ENCODE measurements at places on chromosomes 4 and X.

DNA sequence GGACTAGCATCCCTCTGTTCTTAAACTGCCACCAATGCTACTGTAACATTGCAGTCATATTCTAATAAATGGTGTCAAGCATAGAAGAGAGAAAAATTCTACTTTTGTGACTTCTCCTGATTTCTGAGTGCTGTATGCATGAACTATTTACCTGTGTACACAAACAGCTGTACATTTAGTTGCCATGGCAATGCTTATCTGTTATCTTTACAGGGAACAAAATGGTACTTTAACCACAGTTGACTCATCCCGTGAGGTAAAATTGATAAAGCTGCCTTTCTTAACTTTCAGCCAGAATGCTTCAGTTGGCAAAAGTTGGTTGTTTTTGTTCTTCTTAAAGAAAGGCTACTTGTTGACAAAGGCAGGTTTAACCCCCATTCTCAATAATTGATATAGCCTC, 587.5 kb upstream of the MAGEB2 start:
- no peak for DNase-seq

- DNase-seq = peak; percentile 73
Measured at GRCh38 chr4:84966382-84967242, at the start of gene WDFY3. TSS of gene WDFY3 (minus strand) at chr4:84966690. CDS start at chr4:84860591, 106,099 bp downstream.

DNA sequence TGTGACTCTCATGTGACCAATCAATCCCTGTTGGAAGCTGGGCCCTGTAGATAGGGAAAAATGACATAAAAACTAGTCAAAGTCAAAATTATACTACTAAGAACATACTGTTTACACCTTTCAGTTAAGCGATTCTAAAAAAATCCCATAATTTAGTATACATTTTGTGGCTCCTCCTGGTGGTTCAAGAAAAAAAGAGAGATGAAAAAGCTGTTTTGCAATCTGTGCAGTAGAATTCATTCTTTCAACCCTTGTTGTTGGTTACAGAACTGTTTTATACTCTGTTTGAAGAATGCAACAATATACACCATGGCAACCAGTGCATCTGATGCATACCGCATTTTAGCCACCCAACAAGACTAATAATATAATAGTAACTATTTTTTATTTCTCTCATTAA, 66.8 kb upstream of the ANK2 start:
- no peak for DNase-seq

- no peak for DNase-seq
Measured at GRCh38 chrX:102697494-102697893, 14.8 kb upstream of the GPRASP2 start.

GRCh38 chr4:174880001-174880400, 38.2 kb upstream of the ADAM29 start:
- DNase-seq = no peak

DNA sequence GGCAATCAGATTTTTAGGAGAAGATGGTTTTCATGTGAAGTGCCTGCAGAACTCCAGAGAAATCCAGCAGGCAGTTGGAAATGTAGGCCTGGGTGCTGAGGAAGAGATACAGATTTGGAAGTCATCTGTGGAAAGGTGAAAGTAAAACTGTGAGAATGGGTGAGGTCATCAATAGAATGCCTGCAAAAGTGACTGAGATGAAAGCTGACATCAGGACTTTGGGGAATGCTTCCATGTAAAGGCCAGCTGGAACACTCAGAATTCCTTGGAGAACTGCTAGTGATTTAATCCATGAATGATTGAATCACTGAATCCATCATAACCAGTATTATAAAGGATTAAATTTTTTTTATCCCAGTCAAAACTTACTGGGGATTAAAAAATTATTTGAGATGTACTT, 124.5 kb upstream of the GIMD1 start:
- no peak for DNase-seq

DNA sequence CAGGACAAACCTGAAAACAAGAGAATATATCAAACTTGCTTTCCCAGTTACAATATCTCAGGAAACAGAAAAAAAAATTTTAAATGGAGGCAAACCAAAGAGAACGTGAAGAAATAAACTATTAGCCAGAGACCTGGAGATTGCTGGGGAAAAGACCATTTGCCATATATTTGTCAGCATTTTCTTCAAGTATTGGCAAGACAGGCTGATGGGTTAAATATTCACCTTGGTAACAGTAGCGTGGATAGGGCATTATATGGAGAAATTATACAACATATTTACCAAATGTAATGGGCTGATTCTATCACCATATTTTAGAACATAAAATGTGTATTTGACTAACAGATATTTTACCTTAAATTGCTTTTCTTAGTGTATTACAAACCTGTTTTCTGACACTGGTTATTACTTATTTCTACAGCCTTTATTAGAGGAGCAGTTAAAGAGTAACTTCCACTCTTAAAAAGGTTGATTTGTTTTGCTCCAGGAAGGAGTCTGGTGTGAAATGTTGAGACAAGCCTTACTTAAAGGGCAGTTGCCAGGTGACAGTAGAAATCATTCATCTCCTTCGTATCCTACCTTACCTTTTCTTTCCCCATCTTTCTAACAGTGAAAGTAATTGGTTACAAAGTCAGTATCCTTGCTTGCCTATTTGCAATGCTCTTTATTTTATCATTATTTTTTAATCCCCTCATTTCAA, 575.5 kb downstream of the GBA3 start:
- no peak for DNase-seq

DNA sequence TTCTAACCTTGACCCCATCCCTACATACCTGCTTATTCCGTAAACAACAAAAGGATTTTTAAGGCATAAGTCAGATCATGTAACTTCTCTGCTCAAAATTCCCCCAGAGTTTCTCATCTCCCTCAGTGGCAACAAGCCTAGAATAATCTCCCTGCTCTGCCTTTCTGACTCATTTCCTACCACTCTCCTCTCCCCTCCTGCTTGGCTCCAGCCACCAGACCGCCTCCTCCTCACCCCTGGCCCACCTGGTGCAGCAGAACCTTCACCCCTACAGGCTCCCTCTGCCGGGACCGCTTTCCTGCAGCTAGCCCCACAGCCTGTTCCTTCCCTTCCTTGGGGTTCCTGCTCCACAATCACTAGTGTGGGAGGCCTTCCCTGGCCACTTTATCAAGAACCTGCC, 32.1 kb downstream of the TSPAN5 start:
- DNase-seq = no peak

GRCh38 chrX:17377091-17377717, 2.2 kb downstream of the NHS start:
- no peak for DNase-seq

DNA sequence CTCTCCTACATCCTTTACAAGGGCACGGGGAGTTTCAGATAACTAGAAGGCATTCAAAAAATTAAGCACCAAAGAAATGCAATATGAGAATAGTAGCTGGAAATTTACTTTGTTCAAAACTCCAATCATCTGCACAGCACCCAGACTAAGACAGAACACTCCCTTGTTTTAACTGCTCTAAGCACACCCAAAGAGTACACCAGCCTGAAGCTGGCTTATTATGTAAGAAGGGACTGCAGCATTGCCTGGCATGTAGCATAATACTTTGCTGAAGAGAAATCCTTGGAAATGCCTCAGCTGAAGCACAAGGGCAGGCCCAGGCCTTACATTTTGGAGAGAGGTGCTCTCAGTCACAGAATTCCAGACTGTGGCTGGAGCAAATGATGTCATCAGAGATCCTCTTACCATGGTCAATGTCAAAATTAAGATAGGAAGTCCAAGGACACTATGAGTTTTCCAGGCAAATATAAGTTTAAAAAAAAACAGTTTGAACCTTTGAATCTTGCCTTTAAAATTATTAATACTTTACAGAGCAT, 14.8 kb downstream of the ARHGEF6 start:
- DNase-seq = no peak

GRCh38 chrX:40155589-40156469, 58.1 kb upstream of the BCOR start:
- DNase-seq = no peak

- no peak for DNase-seq
Measured at GRCh38 chrX:97030463-97030862, 146.8 kb downstream of the RPA4 start.

DNA sequence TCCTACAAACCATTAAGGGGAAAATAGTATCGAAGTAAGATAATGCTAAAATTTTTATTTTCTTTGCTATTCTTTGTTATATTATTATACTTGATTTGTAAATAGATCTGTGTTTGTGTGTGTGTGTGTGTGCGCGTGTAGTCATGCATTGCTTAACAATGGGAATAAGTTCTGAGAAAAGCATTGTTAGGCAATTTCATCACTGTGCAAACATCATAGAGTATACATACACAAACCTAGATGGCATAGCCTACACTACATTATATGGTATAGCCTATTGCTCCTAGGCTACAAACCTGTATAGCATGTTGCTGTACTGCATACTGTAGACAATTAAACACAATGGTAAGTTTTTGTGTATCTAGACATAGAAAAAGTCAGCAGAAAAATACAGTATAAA, 17.1 kb downstream of the MTTP start:
- DNase-seq = no peak

- no peak for DNase-seq
Measured at GRCh38 chr4:133759428-133759827, 442.2 kb downstream of the PABPC4L start.

- DNase-seq = no peak
Measured at GRCh38 chr4:112005027-112005426, 140.2 kb upstream of the FAM241A start.

DNA sequence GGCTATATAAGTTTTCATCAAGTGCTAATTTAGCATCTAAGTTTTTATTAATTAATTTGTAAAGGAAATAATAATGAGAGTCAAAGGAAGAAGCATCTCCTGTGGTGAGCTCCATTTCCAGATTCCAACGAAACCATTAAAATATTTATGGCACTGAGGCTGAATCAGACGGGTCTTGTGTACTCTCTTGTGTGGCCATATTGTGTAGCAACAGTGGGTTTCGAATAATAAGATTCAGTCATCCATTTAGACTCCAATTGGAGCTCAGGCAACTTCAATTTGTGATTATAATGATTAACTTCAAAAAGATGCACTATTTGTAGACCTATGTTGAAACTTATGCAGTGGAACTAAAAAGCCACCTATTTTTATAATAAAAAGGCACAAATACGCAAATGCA, 82.4 kb downstream of the SNCA start:
- no peak for DNase-seq

DNA sequence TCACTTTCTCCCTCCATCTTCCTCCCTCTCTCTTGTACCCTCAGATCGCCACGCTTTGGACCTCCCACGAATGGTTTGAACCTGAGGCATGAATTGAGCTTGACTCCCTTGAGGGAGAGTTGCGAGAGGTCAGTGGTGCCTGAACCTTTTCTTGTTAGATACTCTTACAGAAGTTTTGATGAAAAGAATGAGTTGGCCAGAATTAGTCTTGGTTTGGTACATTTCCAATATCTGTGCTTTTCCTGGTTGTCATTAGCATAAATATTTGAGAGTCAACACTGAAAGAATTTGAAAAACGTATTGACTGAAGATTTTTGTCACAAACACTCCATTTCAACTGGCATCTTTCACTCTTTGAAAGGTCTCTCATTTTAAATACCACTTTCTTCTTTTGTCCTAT, 510.6 kb upstream of the DIPK2B start:
- DNase-seq = no peak

- DNase-seq = no peak
Measured at GRCh38 chrX:7993873-7994272, 66.7 kb upstream of the PNPLA4 start.

GRCh38 chr4:70449220-70449619, 22.8 kb upstream of the MUC7 start:
- DNase-seq = no peak

- DNase-seq = no peak
Measured at GRCh38 chrX:53421772-53422085, 725 bp downstream of the SMC1A start.

DNA sequence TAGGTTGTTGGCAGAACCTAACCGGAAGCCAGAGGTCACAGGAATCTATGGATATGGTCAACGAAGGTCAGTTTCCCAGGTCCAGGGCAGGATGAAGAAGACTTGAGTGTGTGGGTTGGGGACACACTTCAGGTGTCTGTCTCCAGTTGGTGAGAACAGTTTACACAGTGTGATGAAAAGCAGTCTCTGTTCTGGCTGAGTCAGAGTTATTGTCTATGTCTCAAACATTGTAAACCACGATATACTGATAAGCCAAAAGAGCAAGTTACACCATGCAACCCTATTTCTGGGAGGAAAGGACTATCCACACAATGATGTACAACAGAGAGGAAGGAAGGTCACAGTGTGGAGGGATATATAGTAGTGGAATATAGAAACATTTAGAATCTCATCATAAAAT, 187.1 kb upstream of the C1QTNF7 start:
- DNase-seq = no peak

- no peak for DNase-seq
Measured at GRCh38 chr4:128161138-128161537, 100.0 kb downstream of the LARP1B start.

GRCh38 chr4:165758086-165758485, 115.0 kb upstream of the TLL1 start:
- DNase-seq = no peak

DNA sequence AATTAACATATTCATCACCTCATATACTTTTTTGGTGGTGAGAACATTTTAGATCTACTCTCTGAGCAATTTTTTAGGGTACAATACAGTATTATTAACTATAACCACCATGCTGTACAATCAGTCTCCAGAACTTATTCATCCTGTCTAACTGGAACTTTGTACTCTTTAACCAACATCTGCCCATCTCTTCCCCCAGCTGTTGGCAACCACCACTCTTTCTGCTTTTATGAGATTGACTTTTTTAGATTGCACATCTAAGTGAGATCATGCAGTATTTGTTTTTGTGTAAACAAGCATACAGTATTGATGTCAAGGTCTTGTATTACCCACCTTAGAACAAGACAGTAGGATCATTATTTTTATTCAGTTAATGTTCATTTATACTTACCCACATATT, 516.8 kb downstream of the RPA4 start:
- DNase-seq = no peak

DNA sequence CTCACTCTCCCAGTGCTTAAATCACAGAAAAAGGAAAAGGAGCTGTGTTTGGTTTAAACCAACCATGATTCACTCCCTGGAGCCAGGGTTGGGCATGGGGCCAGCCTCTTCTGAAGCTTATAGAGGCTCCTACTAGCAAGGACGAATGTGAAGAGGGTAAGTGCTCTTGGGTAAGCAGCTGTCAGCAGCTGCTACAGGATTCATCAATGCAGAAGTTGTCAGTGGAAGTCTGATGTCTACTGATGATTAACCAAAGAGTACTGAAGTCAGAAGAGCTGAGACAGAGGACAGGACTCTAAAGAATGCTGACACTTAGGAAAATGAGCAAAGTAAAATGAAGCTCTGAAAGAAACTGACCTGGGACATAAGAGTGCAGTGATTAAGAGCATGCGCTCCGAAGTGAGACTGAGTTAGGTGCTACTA, 32.7 kb upstream of the JADE1 start:
- DNase-seq = no peak

- DNase-seq = no peak
Measured at GRCh38 chr4:184416913-184417734, 57.2 kb downstream of the IRF2 start.

GRCh38 chrX:151830911-151831310, 81.8 kb upstream of the MAGEA4 start:
- DNase-seq = no peak

DNA sequence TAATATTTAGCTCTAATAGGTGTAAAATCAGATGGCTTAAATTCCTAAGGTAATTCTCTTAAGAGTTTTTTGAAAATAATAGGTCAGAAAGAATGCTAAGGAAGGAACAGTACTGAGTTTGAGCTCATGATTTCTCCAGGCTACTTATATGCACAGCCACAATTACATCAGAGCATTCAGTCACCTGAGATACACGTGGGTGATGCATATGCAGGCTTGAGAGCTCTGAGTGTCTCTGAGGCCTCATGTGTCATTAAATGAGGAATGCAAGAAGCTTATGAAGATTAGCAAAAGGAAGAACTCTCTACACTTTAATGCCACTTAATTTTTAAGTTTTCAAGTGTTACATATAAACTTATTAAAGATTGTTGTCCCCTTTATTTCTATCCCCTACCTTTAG, 124.0 kb upstream of the STIM2 start:
- no peak for DNase-seq

Measured in iPS DF 6.9 (cell line).